PC-3 (cell line): ENCODE measurements at places on chromosomes 13 and 19. TPM values are rescaled to one million over a fixed set of nuclear protein-coding genes. Genes with fewer than 3 reads are reported as not detected.
A peak's percentile ranks its signal among the peaks of the same experiment; 100 is the strongest.

DNA sequence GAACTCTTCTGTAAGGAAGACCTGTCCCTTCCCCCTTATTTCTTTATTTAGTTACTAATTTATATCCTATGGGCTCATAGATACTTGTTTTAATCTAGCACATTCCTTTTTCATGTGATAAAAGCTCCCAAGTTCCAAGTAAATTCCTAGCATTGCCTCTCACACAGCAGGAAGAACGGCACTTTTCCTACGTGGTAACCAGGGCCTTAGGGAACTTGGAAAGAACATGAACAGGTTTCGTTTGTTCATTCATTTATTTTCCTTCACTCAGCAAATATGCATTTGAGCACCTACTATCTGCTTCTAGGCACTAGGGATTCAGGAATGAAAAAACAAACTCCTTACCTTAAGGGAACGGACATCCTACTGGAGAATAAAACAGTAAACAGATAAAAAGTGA is 125.1 kb downstream of the SIPA1L3 start:
- no peaks in the 10 kb centered on the region for H3K36me3 ChIP-seq
- H3K27ac ChIP-seq, result peak overlapping the region; percentile 55
- no peak for DNase-seq
- no peaks in the 10 kb centered on the region for H3K27me3 ChIP-seq
- H3K4me1 ChIP-seq, result no peaks in the 10 kb centered on the region

DNA sequence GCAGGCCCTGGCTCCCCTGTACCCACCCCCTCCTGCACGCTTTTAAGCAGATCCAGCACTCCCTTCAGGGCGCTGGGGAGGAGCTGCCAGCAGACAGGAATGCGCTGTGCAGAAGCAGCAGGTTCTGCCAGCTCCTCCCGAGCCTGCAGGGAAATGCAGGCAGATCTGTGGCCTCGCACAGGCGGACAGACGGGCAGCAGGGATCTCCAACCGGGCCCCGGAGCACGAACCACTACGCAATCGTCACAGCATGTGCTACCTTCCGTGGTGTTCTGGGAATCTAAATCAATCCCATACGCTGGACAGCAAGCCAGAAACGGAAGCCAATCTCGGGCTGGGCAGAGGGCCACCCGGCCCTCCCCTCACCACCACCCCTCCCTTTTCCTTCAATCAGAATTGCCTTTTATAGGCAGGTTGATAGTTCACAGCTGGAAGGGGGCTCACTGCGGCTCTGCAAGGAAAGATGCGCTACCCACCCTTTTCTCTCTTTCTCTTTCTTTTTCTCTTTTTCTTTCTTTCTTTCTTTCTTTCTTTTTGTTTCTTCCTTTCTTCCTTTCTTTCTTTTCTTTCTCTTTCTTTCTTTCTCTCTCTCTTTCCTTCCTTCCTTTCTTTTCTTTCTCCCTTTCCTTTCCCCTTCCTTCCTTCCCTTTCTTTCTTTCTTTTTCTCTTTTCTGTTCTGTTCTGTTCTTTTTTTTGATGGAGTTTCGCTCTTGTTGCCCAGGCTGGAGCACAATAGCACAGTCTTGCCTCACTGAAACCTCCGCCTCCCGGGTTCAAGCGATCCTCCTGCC is 99.9 kb downstream of the GNG7 start:
- no peaks in the 10 kb centered on the region for H3K36me3 ChIP-seq
- peak overlapping the region; percentile 44; the same call in 1 of the 2 replicates for H3K4me3 ChIP-seq
- H3K27ac ChIP-seq, result no peak overlapping the region
- no peaks in the 10 kb centered on the region for H3K27me3 ChIP-seq

DNA sequence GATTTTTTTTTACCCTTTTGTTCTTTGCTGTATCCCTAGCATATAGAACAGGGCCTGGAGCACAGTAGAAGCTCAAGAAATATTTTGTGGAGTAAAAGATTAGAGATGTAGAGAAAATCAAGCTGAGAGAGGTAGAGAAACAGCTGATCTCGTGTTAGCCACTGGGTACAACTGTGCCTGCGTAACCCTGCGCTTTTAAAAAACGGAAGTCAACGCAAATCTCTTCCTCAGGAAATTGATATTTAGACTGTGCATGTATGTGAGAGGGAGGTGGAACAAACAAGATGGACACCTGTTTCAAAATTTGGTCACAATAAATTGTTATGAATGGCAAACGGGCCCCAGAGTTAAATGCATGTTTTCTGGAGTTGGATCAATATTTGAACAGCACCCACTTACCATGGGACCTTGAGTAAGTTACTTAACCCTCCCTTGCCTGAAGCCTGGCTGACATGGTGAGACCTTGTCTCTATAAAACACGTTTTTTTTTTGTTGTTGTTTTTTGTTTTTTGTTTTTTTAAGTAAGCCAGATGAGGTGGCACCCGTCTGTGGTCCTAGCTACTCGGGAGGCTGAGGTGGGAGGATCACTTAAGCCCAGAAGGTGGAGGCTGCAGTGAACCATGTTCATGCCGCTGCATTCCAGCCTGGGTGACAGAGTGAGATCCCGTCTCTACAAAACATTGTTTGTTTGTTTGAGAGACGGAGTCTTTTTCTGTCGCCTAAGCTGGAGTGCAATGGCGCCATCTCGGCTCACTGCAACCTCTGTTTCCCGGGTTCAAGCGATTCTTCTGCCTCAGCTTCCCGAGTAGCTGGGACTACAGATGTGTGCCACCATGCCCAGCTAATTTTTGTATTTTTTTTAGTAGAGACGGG is 3.3 kb upstream of the EPOR start:
- no peaks in the 10 kb centered on the region for H3K36me3 ChIP-seq
- no peaks in the 10 kb centered on the region for H3K27me3 ChIP-seq

- peak; percentile 44 for DNase-seq
- no peaks in the 10 kb centered on the region for H3K36me3 ChIP-seq
- H3K27me3 ChIP-seq, result no peaks in the 10 kb centered on the region
These were observed 8.7 kb upstream of the KLF2 start for GRCh38 chr19:16315825-16316505.

GRCh38 chr13:20264271-20265018 is 32.3 kb upstream of the GJB6 start:
- no peak overlapping the region for H3K4me3 ChIP-seq
- H3K27me3 ChIP-seq, result no peaks in the 10 kb centered on the region
- DNase-seq, result no peak
- H3K36me3 ChIP-seq, result no peaks in the 10 kb centered on the region

DNA sequence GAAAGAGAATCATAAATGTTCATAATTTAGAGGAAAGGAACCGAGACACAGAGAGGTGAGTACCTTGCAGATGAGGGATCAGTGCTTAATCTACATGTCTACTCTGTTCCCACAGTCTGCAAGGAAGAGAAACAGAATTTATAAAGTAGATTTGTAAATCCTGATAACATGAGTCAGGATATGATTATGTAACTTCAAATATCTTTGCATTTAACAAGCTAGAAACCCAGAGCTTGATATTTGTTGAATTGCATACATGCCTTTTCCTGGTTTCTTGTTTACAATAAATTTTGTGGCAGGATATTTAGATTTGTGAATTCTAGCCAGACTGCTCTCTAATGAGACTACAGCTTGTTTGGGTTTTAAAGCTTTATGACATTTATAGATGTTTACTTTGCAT is 219.2 kb downstream of the ENOX1 start:
- peak overlapping the region; percentile 54 for H3K27ac ChIP-seq
- H3K4me3 ChIP-seq, result no peak overlapping the region
- H3K36me3 ChIP-seq, result no peaks in the 10 kb centered on the region
- H3K27me3 ChIP-seq, result no peaks in the 10 kb centered on the region

DNA sequence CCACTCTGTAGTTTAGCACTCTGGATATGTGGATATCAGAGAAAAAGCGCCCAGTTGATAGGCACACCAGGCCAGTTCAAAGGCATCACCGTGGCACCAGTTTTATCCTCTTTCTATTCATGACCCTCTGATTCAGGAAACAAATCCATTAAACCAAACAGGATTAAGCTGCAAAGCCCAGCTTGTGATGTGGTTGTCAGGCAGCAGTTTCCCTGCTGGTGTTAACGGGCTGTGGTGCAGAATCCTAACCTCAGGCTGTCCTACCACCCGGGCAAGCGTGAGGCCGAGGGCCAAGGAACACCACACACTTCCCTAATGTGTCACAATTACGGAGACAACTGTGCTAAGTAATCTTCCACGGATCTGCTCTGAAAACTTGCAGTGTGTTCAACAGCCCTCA is 209.1 kb downstream of the OLFM4 start:
- H3K27me3 ChIP-seq, result no peaks in the 10 kb centered on the region; the same call in 1 of the 2 replicates
- no peaks in the 10 kb centered on the region for H3K36me3 ChIP-seq
- H3K4me1 ChIP-seq, result no peaks in the 10 kb centered on the region
- no peak overlapping the region for H3K27ac ChIP-seq

DNA sequence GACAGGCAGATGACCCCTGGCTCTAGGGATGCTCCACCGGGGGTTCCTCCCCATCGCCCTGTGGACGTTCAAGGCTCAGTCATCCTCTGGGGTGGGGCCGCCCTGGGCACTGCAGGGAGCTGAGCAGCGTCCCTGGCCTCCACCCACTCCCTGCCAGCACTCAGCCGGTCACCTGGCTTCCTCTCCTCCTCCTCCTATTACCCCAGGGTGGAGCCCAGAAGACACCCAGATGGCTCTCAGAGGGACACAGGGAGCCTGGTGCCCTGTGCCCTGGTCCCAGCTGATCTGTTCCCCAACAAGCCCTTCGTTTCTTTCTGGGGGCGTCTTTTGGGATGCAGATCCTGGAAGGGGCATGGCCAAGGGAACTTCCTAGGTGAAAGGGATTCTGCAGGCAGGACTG is 3.7 kb upstream of the MKNK2 start:
- no peaks in the 10 kb centered on the region for H3K36me3 ChIP-seq
- no peak for DNase-seq
- no peak overlapping the region for H3K4me3 ChIP-seq
- H3K4me1 ChIP-seq, result peaks cover 27% of the 10 kb centered on the region

DNA sequence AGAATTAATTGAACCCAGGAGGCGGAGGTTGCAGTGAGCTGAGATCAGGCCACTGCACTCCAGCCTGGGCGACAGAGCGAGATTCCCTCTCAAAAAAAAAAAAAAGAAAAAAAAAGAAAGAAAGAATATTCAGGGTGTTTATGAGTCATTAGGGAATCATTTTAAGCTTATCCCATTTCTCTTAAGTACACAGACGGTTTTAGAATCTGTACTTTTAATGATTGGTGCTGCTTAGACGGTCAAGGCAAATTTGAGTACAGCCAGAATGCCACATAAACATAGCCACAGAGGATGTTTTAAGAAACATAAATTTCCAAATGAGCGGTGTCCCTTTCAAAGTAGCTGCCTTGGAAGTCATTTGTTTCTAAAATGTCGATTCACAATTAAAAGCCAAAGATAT is 2.6 kb downstream of the SPRYD7 start:
- no peaks in the 10 kb centered on the region for H3K27me3 ChIP-seq
- peaks cover 15% of the 10 kb centered on the region for H3K4me1 ChIP-seq
- no peak overlapping the region for H3K27ac ChIP-seq
- H3K36me3 ChIP-seq, result no peaks in the 10 kb centered on the region
- no peak overlapping the region for H3K4me3 ChIP-seq

Gene SF3A2
- 33.8 and 55.5 TPM in 2 replicates for total RNA-seq

Gene NCAN
- 0.15 TPM in 1 of 2 replicates, not detected in the other for total RNA-seq

Gene ZNF491
- total RNA-seq, result 0.17 and 0.47 TPM in 2 replicates

Gene ZNF865
- 5.5 and 8.2 TPM in 2 replicates for total RNA-seq

Gene MLNR
- not detected in 2 replicates for total RNA-seq

Gene LSM7
- total RNA-seq, result 204 and 282 TPM in 2 replicates
